Stimulated activated CD4-positive, alpha-beta T cell treated with anti-CD3 and anti-CD28 coated beads, Interleukin-1b, Interleukin-23, amount 100 ng/mL, for 1 hour (primary cell): ENCODE measurements at places on chromosomes 5 and 9.

GRCh38 chr9:37943345-37944265 is 39.7 kb upstream of the SLC25A51 start:
- DNase-seq = no peak

DNA sequence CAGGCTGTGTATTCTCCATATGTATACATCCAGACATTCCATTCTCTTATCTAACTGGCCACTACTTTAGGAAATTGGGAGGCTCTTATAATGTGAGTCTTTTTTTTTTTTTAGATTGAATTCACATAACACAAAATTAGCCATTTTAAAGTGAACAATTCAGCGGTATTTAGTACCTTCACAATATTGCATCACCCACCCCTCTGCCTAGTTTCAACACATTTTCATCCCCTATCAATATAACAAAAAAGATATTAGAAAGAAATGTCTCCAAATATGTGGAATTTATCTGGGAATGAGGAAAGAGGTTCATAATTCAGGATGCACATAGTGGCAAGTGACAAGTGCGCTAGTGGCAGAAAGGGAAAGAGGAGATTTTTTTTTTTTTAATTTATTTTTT is 228.5 kb downstream of the ICE1 start:
- DNase-seq = no peak

GRCh38 chr5:83931969-83932368 is 211.3 kb upstream of the HAPLN1 start:
- no peak for DNase-seq

- DNase-seq = no peak
Measured at GRCh38 chr9:93207326-93207814, 23.4 kb downstream of the WNK2 start.

DNA sequence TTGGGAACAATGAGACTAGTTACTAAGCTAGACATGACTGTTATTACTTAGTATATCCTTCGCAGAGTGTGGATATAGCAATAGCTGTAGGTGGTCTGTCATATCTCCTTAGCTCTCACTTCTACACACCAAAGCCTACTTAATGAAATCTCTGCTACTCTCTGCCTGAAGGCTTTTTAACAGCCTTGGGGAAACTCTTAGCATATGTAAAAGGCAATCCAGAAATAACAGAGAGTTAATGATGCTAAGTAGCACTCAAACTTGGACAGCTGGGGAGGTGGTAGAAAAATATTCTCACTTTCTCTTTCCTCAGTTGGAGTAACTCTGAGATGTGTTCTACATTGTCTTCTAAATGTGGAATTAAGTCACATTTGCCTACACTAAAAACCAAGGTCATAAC is 30.2 kb upstream of the C6 start:
- no peak for DNase-seq

DNA sequence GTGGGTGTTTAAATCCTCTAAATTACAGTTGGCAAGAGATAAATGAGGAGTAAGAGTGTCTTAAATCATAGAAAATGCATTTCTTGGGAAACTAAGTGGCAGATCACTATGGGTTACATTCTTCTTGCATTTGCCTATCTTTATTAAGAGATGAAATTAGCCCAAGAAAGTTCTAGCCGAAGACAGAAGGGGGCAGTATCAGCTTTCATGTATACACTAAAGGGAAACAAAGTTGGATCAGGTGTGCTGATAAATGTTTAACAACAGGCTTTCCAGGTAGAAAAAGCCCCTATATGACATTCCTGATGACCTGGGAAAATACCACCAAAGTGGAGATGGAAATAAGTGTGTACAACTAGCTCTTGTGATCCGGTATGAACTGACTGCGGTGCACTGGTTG is 81.9 kb upstream of the TLR4 start:
- DNase-seq = no peak

DNA sequence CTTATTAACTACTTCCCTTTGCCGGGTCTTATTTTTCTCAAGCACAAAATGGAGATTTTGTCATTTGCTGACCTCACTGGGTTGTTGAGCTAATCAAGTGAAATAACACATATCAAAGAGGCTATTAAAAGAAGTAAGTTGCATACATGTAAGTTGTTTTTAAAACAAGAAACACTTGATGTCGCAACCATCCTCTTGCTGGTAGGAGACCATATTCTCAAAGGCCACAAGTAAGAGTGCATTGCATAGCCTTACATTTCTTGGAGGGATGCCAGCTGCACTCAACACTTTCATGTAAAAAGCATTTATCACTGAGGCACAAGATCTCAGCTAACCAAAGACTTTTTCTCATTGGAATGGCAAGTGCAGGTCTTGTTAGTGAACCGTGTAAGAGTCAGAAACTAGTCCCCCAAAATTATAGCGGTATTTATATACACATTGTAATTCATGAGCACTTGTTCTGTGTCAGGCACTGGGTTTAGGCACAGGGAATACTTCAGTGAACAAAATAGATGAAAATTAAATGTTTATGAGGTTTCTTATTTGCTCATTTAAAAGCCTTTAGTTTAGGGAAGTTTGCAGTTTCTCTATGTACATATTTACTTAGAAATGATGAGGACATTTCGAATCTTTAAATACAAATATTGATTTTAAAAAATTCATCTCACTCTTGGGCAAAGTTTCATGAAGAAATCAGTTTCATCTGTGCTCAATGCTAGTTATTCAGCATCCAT is 72.0 kb downstream of the ZFAND5 start:
- no peak for DNase-seq

GRCh38 chr5:170228762-170229435 is 3.9 kb upstream of the C5orf58 start:
- no peak for DNase-seq

DNA sequence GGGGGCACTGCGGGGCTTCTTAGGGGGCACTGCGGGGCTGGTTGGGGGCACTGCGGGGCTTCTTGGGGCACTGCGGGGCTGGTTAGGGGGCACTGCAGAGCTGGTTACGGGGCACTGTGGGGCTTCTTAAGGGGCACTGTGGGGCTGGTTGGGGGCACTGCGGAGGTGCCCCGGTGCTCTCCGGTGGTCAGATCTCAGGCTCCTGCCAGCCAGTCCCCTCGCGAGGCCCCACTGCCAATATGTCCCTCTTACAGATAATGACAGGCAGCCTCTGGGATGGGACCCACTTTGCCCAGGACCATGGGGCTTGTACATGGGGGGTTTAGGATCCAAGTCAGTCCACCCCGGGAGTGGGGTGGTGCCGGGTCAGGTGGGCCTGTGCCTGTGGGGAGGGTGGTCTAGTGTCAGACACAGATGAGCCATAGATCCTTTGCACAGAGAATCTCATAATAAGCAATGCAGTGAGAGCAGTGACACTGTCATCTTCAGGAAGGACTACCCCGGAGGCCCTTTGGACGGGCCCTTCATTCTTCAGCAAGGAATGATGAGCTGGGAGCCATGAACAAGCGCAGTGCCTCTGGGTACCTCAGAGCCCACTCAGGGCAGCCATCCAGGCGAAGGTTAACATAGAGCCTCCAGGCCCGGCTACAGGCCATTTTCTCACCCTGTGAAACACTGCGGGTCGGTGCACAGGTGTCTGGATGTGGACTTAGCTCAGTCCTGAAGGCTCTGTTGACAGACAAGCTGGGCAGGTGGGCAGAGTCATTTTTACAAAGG is 38.2 kb downstream of the COL5A1 start:
- no peak for DNase-seq

DNA sequence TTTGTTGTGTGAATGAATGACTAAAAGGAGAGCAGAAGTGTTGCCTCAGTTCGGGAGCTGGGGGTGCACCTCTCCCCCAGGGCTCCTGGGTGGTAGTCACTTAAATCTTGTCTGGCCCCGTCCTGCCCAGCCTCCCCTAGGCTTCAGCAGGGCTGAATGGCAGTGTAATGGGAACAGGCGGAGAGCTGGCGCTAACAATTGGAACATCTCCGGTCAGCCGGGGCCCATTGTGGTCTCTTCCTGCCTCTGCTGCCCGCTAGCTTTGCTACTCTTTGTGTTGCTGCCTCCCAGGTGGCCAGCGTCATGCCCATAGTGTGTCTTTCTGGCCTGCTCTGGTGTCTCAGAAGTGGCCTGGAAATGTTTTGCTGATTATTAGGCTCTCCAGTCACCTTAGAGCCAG is 62.3 kb downstream of the RGS3 start:
- no peak for DNase-seq

GRCh38 chr5:78666041-78666444 is 17.5 kb upstream of the LHFPL2 start:
- DNase-seq = no peak

- DNase-seq = no peak
Measured at GRCh38 chr5:113255105-113255504, 179.7 kb downstream of the TSSK1B start.

GRCh38 chr9:88874391-88874790 is 116.9 kb upstream of the S1PR3 start:
- DNase-seq = no peak

GRCh38 chr5:10601246-10602030 is 37.6 kb downstream of the ANKRD33B start:
- DNase-seq = no peak
